Central memory CD4-positive, alpha-beta T cell (primary cell): ENCODE measurements at places on chromosomes 6 and 20.
A peak's percentile ranks its signal among the peaks of the same experiment; 100 is the strongest.

- no peak for DNase-seq
These were observed 349.2 kb upstream of the RNF217 start for GRCh38 chr6:124613031-124613430.

GRCh38 chr20:20812136-20812535 lies 99.7 kb upstream of the RALGAPA2 start:
- DNase-seq, result no peak

DNA sequence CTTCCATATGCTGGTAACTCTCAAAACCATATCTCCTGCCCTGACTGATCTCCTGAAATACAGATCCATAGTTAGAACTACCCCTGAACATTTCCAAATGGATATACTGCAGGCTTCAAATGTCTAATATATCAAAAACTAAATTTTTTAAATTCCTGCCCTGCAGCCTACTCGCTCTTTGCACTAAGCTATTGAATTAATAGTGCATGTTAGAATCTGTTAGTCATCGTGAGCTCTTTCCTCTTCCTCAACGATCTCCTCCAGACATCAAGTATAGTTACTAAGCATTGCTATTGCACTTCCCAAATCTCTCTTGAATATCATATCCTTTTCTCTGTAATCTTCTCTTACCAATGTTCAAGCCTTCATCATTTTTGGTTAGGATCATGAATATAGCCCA lies 26.0 kb upstream of the RSPO3 start:
- no peak for DNase-seq

DNA sequence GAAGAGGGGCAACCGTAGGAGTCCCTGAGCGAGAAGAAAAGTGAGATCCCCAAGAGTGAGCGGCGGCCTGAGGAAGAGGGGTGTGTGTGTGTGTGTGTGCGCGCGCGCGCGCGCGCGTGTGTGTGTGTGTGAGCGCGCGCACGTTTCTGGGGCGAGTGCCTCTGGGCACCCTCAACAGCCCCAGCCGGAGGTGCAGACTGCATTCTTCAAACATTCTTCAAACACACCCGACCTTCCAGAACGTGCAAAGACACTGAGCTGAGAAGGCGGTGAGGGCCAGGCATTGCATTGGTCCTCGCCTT lies 76.2 kb upstream of the FOXP4 start:
- no peak for DNase-seq

DNA sequence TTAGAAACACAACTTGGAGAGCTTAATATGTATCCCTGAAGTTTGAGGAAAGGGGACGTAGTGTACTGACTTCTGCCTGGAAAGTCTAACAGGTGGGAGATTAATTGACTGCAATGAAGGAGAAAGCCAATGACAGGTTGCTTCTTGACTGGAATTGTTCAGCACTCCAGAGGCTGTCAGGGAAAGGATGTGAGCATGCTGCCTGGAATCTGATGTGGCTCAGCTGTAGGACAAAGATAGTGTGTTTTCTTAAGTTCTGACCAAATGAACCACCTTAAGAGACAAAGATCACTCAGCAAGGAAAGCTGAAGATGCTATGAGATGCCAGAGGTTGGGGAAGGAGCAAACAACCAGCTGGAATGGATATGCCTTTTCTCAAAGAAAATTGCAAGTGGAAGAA lies 185.8 kb downstream of the PHF3 start:
- DNase-seq, result no peak

GRCh38 chr6:34680802-34681515 lies 15.6 kb downstream of the ILRUN start:
- DNase-seq, result no peak

DNA sequence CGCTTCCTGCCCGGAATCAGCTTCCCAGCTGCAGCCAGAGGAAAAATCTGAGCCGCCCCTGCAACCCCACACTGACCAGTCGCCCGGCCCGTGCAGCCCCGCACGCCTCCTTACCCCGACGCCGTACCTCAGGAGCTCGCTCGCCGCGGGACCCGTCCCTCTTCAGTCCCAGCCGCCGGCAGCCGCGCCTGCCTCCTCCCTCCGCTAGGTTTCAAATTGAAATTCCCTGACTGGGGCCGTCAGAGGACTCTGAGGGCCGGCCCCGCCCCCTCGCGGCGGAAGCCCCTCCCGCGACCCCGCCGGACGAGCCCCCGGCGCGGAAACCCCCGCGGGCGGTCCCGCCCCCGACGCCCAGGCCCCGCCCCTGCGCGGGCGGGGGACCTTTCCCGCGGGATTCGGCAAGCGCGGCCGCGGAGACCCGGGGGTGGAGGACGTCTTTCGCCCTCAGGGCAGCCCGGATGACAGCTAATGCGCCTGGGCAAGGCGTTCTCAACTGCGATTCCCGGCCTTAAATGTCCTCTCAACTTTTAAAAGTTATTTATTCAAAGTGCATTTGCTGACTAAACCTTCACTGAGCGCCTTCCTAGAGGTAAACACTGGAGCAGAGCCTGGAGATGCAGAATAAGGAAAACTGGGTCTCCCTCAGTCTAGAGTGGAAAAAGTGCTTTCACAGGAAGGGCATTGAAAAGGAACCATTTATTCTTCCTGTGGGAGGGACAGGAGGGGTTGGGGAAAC lies at the start of gene EPB41L2:
TSS of gene EPB41L2 (minus strand) at position 218 of the 736 bp plus-strand sequence. CDS start 106,760 bp downstream, outside the sequence.
- peak; percentile 78 for DNase-seq

DNA sequence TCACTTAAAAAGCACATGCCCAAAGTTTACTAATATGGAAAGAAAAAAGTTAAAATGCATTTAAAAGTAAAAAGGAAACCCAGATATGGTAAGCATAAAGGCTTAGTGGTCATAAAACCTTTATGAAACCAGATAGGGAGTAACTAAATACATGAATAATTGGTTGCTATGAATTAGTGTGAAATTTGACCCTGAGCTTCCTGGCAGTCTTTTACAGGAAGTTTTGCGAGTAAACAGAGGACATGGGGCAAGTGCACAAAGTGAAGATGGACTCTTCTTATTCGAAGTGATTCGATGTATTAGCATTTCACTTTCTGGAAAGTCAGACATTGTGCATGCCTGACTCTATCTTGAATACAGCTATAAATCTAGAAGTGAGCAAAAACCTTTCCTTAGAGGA lies 90.9 kb upstream of the MLIP start:
- DNase-seq, result no peak

- DNase-seq, result no peak
These were observed 1.8 kb upstream of the PHACTR2 start for GRCh38 chr6:143675946-143676345.

- DNase-seq, result no peak
These were observed 129.2 kb upstream of the PCSK2 start for GRCh38 chr20:17097603-17098002.

DNA sequence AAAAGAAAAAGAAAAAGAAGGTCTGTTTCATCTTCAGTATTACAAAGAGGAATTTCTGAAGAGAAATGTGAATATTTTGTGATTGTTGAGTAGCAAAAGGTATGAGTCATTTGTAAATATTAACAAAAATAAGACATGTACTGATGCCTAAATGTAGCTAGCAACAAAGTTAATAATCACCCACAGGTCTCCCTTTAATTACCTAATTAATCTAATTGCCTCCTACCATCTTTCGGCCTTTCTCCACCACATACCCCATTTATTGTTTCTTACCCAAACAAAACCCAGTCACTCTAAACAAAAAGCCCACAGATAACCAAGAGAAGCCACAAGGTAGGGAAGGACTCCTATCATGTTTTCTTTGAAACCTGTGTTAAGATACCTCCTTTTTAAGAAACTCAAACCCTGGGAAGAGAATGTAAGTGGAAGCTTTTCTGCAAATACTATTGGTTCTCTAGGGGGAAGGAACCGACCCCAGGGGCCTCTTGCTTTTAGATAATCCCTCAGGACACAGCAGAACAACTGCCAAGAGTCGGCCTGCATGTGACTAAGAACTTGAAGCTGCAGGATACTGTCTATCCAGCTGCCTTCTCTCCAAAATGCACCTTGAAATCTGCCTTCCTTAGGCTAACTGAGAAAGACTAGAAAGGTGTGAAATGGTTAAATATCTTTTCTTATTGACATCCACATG lies 16.1 kb upstream of the STK38 start:
- DNase-seq, result no peak

- no peak for DNase-seq
These were observed 154.2 kb downstream of the ALDH8A1 start for GRCh38 chr6:134795691-134796090.

DNA sequence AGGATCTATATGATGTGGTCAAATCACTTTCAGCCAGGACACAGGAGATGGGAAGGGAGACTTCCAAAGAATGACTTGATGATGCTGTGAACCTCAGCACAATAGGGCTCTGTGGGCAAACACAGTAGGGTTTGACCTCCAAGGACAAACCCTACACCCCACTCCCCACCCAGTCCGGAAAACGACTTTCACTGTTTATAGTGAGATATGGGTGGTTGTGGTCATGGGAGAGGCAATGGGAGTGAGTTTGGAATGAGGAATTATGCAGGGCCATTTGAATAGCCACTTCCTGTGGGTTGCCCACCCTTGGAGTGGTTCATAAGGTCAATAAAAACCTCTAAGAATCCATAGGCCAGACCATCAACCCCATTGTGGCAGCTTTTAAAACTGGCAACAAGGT lies 38.4 kb upstream of the PRND start:
- DNase-seq, result no peak

- DNase-seq, result no peak
These were observed 185.0 kb downstream of the HS3ST5 start for GRCh38 chr6:114157848-114158247.

DNA sequence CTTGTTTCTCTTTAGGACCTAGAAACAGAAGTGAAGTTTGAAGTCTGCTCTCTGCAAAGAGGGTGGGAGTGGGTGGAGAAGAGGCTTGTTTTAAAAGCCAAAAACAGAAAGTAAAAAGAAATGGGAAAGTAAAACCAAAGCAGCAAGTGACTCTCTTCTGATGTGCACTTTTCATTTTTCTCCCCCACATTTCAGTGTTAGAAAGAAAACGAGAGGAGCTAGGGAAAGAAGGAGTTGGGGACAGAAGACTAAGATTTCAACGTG lies 1.3 kb downstream of the C6orf141 start:
- DNase-seq, result no peak

GRCh38 chr6:139627091-139627490 lies 252.6 kb upstream of the CITED2 start:
- DNase-seq, result no peak

DNA sequence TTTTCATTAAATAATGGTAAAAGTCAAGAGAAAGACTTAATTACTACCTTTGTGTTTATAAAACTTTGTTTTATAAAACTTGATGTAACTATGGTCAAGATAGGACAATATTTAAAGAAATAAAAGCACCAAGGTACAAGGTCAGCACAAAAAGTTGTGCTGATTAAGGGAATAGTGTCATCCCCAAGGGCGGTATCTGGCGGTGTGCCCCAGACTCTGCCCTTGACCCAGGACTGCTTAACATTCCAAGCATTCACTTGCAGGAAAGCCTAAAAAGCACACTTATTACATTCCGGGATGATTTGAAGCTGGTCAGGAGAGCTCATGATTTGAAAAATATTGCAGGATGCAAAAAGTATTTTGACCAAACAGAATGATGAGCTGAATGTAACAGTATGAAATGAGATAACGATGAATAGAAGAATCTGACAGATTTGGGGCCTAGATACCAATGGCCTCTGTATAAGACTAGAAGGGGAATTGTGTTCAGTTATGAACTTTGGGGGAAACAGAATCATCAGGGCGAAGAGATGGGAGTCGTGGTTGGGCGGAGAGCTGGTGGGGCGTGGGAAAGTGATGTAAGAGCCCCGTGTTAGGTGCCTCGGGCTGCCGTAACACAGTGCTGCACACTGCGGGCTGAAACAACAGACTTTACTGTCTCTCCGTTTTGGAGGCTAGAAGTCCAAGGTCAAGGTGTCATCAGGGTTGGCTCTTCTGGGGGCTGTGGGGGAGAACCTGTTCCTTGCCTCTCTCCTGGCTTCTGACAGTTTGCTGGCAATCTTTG lies 77.2 kb downstream of the CDC5L start:
- no peak for DNase-seq

DNA sequence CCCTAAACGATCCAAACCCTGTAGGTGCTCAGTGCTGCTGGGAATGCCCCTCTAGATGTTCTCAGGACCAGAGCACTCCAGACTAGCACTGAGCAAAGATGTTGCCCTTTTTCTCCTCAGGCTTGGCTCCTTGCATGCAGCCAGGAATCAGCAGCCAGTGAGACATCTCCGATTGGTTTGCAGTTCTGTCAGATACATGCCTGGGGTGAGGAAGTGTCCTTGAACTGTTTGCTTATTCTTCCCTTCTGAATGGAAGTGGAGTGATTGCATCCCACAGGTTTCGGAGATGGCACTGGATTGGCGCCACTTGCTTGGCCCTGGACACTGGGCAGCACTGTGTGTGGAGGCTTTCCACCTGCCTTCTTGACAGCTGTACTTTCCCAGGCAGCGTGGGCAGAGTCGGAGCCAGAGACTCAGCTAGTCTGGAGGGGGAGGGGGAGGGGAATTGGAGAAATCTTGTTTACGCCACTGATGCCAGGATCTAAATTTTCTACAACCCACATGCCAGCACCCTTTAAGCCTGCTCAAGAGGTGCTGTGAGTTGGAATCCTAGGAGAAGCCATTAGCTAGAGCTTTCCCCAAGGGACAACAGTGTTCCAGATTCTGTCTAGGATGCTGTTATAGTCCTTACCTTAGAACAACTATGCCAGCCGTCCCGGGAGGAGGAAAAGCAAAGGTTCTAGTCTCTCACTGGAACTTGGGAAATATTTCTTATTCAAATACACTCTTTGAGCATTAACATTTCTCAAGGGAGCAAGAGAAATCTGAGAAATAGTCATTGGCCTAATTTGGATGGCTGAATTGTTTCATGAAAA lies 49.2 kb upstream of the SASH1 start:
- no peak for DNase-seq

DNA sequence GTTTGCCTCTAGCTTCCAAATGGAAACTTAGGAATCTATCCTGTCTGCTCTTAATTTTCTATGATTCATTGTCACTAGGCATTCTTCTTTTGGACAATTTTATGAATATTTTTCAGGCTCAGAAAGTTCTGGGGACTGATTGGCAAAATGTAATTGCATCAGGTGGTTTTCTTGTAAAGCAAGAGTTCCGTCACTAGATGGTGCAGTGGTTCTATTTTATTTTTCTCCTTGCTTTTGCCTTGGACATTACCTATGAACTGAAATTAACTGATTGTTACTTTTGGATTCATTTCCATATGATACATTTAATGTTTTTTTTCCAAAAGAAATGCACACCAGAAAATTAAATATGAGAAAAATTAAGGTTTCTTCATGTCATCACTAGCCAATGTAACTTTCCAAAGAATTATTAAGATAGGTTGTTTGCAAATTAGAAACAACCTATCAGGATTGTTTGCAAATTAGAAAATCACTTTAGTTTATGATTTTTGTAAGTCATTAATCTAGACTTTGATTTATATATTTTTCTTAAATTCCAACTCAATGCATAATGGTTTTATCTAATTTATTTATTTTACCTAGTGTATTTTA lies 48.0 kb downstream of the TMEM170B start:
- no peak for DNase-seq

DNA sequence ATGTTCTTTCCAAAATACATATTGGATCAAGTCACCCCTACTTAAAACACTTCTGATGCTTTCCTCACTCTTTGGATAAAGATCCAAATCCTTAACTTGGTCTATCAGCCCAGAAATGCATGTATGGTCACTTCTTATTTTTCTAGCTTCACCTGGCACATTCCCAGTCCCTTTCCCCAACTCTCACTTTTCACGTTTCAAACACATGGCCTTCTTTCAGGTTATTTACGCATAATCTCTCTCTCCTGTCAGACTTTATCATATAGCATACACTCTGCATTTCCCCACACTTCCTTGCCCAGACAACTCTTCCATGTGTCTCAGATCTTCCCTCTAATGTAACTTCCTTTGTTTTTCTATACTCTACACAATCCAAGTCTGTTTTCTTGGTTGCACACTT lies 12.8 kb downstream of the PHIP start:
- no peak for DNase-seq
